ENCODE measurements at places on chromosomes 16 and 17. TPM values are rescaled to one million over a fixed set of nuclear protein-coding genes. Genes with fewer than 3 reads are reported as not detected.

DNA sequence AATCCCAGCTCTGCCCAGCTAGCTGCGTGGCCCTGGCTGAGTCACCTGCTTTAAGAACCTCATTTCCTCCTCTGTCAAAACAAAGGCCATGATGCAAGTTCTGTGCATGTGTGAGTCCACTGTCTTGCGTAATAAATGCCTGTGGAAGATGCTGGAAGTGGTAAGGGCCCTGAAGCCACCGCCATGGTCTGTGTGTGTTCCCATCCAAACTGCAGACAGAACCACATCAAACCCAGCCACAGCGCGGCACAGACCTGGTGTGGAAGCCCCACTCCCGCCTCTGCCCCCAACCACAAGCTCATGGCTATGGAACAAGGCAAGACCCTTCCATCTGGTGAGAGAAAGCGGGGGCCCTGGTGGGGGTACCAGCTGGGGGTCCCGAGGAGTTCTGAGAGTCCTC, 26.0 kb downstream of the NECAB2 start:
- DNase-seq, result no peak
- H3K4me1 ChIP-seq, result peaks cover 6% of the 10 kb centered on the region
- no peak overlapping the region for H3K4me3 ChIP-seq
- H3K36me3 ChIP-seq, result no peaks in the 10 kb centered on the region
- no peak overlapping the region for H3K27ac ChIP-seq

- H3K36me3 ChIP-seq, result peaks cover 48% of the 10 kb centered on the region
- no peaks in the 10 kb centered on the region for H3K27me3 ChIP-seq
- no peak for DNase-seq
- H3K27ac ChIP-seq, result no peak overlapping the region
- no peaks in the 10 kb centered on the region for H3K4me1 ChIP-seq
- no peak overlapping the region for H3K4me3 ChIP-seq
Measured at GRCh38 chr17:44865931-44866330, 18.2 kb downstream of the HIGD1B start.

GRCh38 chr17:28174352-28175046, 132.0 kb downstream of the NLK start:
- 0 out of 2 replicates have a peak overlapping the region, but pooled peaks have one; percentile 25 for H3K27ac ChIP-seq
- H3K27me3 ChIP-seq, result no peaks in the 10 kb centered on the region
- DNase-seq, result no peak
- no peaks in the 10 kb centered on the region for H3K36me3 ChIP-seq
- H3K4me3 ChIP-seq, result no peak overlapping the region

DNA sequence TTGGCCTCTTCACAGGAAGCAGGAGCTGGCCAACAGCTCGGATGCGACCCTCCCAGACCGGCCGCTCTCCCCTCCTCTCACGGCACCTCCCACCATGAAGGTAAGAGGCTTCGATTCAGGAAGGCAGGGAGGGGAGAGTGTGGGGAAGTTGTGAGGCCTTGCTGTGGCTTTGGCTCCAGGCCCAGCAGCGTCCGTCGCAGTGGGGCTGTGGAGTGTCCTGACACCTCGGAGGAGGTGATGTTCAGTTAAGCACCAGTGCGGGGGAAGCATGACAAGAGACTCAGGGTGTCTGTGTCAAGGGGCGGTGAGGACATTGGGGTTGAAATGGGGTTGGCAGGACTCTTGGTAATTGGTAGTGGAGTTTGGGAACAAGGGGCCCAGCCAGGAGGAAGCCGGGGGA, 109.0 kb downstream of the RAP1GAP2 start:
- peaks cover 6% of the 10 kb centered on the region for H3K36me3 ChIP-seq
- no peak for DNase-seq

Gene TMEM88
- total RNA-seq, result not detected

Gene CACNG5
- total RNA-seq, result 2.2 TPM

DNA sequence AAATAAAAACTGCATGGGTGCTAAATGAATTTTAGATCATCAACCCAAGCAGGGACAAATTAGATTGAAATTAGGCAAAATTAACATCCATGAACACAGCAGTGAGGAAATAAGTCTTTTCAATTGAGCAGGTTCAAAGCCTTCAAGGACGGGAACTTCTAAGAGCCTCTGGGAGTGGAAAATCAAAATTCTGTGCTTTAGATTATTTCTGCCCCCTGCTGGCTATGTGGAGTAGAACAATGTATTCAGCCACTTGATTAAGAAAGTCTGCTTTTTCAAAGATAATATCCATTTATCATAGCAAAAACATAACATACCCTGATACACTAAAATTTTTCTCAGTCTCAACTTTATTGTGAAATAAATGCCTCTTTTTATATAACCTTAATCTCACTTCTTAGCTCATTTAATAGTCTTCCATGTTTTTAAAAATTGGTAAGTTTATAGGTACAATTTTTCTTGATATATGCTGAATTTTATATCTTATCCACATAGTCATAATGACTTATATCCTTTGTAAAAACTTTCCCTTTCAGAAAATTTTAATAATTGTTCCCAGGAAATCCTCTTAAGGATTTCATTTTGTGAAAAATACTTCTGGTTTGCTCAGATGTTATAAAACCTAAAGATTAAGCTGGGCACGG, 28.1 kb upstream of the NOL11 start:
- no peak overlapping the region for H3K4me3 ChIP-seq
- DNase-seq, result no peak
- H3K27ac ChIP-seq, result no peak overlapping the region
- no peaks in the 10 kb centered on the region for H3K27me3 ChIP-seq

DNA sequence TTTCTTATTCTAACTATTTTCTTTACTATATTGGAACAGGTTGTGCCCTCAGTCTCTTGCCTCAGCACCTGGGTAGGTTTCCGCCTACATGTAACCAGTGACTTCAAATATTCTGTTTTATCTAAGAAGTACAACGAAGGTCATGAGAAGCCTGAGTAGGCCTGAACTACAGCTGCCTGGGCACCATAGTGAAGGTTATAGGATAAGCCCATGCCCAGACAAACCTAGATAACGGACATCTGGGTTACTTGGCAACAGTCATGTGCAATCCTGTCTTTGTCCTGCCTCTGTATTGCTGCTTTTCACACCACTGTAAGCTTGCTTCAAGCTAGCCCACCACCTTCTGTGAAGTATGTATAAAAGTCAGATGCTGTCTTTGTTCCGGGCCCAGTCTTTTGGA, 25.4 kb upstream of the ARL4D start:
- H3K27me3 ChIP-seq, result no peaks in the 10 kb centered on the region
- no peaks in the 10 kb centered on the region for H3K4me1 ChIP-seq
- no peaks in the 10 kb centered on the region for H3K36me3 ChIP-seq
- no peak for DNase-seq
- H3K4me3 ChIP-seq, result no peak overlapping the region

DNA sequence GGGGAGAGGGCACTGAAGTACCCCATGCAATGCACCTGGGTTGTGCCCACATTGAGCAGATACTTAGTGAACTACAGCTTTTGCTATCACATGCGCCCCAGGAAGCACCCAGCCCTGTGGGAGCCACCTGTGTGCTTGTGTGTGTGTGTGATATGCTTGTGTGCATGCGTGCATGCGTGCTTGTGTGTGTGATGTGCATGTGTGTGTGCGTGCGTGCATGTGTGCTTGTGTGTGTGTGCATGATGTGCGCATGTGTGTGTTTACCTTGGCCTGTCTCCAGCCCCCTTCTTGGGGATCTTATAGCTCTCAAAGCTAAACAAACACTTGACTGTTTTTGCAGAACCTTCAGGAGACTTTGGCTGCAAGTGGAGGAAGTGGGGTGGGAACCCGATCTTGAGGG, 841 bp downstream of the C16orf89 start:
- H3K27ac ChIP-seq, result no peak overlapping the region
- no peak overlapping the region for H3K4me3 ChIP-seq
- DNase-seq, result no peak
- H3K36me3 ChIP-seq, result no peaks in the 10 kb centered on the region
- no peaks in the 10 kb centered on the region for H3K27me3 ChIP-seq

Gene RASL10B
- 22.8 TPM for total RNA-seq

DNA sequence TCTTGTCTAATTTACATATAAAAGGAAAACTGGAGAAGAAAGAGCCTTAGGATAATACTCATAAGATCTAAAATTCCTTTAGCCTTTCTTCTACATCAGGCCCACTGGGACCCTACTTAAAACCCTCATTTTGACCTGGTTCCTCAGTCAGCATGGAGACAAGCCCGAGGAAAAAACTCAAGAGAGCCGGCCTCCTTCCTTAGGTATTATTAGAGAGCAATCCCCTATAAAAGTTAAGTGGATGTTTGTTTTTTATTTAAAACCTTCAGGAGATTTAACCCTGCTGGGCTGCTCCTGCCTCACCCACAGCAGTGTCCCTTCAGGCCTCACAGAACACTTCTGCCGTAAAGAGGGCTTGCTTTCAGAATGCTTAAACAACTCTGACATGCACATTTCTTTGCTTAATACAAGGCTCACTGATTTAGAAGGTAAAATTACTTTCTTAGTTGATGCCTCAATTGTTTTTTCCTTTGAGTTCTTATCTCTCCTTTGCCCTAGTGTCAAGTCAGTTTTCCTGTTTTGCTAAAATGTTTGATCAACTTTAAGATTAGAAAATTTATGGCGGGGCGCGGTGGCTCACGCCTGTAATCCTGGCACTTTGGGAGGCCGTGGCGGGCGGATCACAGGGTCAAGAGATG, 145.6 kb upstream of the TBX2 start:
- H3K27me3 ChIP-seq, result no peaks in the 10 kb centered on the region
- no peak for DNase-seq
- no peak overlapping the region for H3K27ac ChIP-seq
- no peaks in the 10 kb centered on the region for H3K36me3 ChIP-seq
- no peaks in the 10 kb centered on the region for H3K4me1 ChIP-seq

DNA sequence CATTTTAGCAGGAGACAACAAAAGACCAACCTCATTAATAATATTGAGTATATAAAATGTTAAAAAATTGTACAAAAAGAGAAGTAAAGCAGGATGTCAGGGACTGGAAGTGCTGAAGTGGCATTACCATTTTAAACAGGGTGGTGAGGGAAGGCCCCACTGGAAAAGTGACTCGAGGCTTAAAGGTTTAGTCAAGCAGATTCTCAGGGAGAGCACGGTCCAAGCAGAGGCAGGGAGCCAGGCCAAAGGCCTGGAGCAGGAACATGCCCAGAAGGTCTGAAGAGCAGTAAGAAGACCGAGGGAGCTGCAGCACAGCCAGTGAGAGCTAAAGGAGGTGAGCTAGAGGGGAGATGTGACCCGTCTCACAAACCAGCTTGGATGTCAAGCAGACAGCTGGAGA, 7.6 kb downstream of the XPO6 start:
- H3K27me3 ChIP-seq, result no peaks in the 10 kb centered on the region
- DNase-seq, result no peak
- no peaks in the 10 kb centered on the region for H3K4me1 ChIP-seq
- H3K27ac ChIP-seq, result no peak overlapping the region
- no peak overlapping the region for H3K4me3 ChIP-seq

GRCh38 chr16:70480127-70481105, 26.0 kb downstream of the FCSK start:
- H3K27ac ChIP-seq, result no peak overlapping the region
- H3K4me3 ChIP-seq, result no peak overlapping the region
- H3K36me3 ChIP-seq, result peaks cover 12% of the 10 kb centered on the region
- DNase-seq, result no peak
- H3K27me3 ChIP-seq, result no peaks in the 10 kb centered on the region

Gene PIP4K2B
- 57.7 TPM for total RNA-seq
